ENCODE measurements at places on chromosomes 4 and X.

- DNase-seq, result no peak
These were observed 43.1 kb upstream of the FGF2 start for GRCh38 chr4:122783301-122784215.

DNA sequence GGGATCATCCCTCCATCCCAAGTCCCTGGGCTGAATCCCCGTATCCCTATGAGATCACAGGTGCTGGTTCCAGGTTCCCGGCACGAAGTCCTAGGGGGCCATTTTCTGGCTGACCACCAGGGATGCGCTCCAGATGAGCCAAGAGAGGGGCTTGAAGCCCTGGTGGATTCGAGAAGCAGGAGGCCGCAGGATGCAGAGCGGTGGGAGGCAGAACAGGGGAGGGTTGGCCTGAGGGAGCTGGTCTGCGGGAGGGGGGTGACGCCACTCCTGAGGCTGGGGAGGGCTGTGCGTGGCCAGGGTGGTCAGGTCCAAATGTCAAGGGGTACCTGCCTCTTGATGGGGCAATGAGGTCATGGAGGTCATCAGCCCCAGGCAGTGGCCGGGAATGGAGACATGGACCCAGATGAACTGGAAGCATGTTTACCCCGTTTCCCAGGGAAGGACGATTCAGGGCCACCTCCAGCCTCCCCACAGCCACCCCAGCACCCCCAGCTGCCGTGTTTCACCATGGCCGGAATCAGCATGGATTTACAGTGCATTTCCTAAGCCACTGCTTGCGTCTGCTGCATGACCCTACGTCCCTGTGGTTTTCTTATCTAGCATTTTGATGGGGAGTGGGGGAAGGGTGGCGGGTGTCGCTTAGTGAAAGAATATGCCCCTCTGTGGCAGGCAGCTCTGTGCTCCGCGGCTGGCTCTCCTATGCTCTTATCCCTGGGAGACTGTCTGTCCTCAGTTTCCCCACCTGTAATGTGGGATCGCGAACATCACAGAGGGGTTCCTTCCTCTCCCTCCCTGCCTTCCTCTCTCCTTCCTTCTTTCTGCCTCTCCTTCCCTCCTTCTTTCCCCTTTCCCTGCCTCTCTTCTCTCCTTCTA lies 17.0 kb upstream of the HTRA3 start:
- no peak for DNase-seq

DNA sequence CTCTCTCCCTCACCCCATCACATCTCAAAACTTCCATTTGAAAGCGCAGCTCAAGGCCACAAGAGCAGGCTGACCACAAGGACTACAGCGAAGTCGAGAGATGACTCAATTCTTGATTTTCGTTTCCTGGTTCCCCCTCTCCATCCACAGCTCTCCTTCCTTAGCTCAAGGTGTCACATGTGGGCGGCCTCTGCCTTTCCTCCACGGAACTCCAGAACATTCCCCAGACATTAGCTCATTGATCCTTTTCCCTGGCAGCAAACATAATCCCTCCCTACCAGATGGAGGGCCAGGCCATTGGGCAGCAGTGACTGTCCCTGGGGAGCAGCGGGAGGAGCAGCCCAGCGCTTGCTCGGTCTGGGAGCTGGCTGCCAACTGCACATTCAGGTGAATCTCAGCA lies 56.3 kb downstream of the CCDC149 start:
- DNase-seq, result no peak

GRCh38 chr4:119337010-119337409 lies 15.1 kb upstream of the FABP2 start:
- peak; percentile 2 for DNase-seq

GRCh38 chr4:53775381-53775780 lies 184.1 kb upstream of the LNX1 start:
- DNase-seq, result no peak

- DNase-seq, result no peak
These were observed 713.8 kb downstream of the RAB28 start for GRCh38 chr4:12770351-12770750.

DNA sequence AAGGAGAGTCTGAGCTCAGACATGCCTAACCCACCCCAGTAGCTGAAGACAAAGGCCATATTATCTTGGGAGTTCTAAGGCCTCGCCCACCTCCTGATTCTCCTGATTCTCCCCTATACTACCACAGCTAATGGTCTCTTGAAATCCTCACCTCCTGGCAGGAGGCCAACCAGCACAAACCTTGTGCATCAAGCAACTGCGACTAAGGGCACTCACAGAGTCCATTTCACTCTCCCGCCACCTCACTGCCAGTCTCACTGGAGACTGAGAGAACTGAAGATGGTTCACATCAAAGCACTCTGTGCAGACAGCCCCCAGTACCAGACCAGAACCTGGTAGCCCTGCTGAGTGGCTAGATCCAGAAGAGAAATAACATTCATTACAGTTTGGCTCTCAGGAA lies 102.1 kb upstream of the KLF8 start:
- no peak for DNase-seq

DNA sequence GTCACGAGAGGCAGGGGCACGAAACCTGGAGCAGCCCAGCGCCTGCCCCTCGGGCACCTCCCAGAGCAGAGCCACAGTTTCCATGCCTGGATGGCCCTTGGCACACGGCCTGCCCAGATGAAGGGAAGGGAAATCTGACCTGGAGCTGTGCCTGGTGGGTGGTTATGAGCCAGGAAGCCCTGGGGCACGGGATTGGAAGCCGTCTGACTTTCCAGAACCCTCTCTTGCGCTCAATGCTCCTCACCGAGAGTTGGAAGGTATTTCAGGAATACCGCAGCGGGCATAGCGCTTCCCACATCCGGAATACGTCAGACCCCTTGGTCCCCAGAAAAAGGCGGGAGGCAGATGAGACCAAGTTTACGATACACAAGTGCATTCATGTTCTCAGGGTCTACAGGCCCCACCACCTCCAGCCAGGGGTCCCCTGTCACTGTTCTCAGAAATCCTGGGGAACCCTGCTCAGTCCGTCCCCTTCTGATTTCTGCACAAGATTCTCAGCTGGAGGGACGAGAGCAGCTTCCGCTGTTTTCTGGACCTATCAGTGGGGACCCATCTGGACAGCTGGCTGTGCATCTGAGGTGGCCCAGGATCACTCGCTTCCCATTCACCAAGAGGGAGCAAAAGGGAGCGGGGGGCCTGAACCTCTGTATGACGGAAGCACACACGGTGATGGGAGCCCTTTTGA lies 172.9 kb downstream of the AFAP1 start:
- no peak for DNase-seq

GRCh38 chr4:107432451-107432850 lies 287.6 kb downstream of the PAPSS1 start:
- no peak for DNase-seq

DNA sequence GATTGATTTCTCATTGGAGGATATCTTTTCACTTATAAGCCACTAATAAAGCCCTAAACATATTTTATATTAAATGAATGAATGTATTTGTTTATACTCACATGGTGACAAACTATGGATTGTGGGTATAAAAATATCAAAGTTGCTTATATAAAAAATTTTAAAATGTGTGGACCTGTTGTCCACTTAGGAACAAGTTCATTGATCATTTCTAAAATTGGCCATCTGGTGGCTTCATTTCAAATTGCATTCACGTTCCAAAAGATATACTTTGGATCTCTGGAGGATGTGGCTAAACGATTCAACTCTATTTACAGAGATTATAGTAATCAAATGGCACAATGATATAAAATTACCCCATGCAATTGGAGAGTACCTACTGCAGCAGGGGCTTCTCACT lies 32.5 kb downstream of the FSTL5 start:
- no peak for DNase-seq

Measured in CD4-positive, alpha-beta T cell treated with Interferon alpha-2 for 1 hour (primary cell).